ENCODE measurements at places on chromosomes 4 and X.
A peak's percentile ranks its signal among the peaks of the same experiment; 100 is the strongest.

DNA sequence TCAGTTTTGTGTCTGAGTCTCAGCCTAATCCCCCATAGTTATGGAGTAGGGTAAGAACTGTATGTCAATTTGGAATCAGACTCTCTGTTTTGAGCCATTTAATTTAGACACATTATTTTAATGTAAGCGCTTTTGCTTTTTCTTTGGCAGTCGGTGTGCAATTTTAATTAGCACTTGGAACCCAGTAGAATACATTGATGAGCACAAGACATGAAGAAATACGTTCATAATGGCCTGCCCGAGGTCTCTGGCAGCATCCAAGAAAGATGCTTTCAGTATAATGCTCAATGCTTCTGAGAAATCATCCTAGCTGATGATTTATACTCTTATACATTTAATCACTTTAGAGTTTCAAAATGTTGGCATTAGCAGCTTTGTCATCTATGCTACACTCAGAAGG, 8.9 kb upstream of the TAPT1 start:
- DNase-seq, result no peak

DNA sequence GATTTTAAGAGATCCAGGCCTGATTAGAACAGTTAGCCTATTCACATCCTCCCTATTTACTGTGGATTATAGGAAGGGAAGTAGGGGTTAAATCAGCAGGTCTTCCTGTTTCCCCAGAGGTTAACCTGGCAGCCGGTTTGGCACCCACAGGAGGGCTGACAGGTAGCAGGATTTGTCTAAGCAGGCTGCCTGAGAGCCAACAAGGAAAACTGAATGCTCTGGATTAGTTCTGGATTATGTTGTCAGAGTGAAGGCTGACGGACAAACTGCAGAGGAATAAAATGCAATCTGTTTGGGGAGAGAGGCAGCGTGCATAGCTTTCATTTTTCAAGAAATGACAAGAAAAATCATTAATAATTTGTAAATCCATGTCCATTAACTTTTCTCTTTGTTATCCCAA, 397.1 kb upstream of the FAM241A start:
- DNase-seq, result no peak

GRCh38 chr4:37653601-37654000, 32.6 kb downstream of the RELL1 start:
- peak; percentile 90 for DNase-seq

GRCh38 chr4:38109370-38109769, 149.2 kb downstream of the PTTG2 start:
- no peak for DNase-seq

GRCh38 chr4:40403081-40403480, 67.9 kb downstream of the CHRNA9 start:
- DNase-seq, result no peak

- no peak for DNase-seq
Observed at GRCh38 chr4:120874792-120875774, 47.4 kb downstream of the PRDM5 start.

DNA sequence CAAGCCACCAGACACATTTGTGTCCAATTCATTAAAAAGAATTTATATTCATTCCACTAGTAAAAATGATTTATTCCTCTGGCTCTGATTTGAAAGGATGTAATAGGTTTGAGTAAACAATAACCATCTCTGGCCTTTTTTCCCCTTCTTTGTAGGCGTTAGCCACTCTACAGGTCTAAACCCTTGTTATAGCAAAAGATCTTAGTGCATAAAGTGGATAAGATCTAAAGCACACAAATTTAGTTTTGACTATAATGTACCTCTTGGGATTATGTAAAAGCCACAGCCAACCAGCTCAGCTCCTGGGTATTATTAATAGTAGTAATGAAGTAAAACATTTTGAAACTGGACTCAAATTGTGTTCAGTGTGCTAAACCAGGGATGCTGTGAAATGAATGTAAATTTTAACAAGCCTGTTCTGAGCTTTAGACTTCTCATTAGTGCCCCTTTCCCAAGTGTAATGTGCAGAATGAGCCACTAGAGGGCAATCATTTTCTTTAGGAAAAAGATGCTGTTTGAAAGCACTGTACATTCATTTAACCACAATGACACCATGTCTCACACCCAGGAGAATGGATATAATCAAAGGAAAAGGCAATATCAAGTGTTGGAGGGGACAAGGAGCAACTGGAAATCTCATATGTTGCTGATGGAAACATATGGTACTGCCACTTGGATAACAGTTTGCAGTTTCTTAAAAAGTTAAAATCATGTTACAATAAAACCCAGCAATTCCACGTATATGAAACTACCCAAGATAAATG, 69.7 kb downstream of the KLHL8 start:
- DNase-seq, result peak; percentile 67

GRCh38 chrX:120824021-120824420, 51.6 kb downstream of the CT47B1 start:
- DNase-seq, result no peak

- peak; percentile 56 for DNase-seq
Observed at GRCh38 chrX:115581759-115582615, 21.0 kb downstream of the PLS3 start.

- no peak for DNase-seq
Observed at GRCh38 chr4:6362243-6362885, 92.7 kb downstream of the WFS1 start.

DNA sequence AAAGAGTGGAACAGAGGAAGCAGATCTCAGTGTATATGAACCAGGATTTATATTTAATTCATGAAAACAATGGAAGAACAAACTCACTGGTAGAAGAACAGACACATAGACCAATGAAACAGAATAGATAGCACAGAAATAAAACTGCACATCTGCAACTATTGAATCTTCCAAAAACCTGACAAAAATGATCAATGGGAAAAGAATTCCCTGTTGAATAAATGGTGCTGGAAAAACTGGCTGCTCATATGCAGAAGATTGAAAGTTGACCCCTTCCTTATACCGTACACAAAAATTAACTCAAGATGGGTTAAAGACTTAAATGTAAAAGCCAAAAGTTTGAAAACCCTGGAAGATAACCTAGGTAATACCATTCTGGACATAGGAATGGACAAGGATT, 391.0 kb downstream of the MAGEB5 start:
- no peak for DNase-seq

DNA sequence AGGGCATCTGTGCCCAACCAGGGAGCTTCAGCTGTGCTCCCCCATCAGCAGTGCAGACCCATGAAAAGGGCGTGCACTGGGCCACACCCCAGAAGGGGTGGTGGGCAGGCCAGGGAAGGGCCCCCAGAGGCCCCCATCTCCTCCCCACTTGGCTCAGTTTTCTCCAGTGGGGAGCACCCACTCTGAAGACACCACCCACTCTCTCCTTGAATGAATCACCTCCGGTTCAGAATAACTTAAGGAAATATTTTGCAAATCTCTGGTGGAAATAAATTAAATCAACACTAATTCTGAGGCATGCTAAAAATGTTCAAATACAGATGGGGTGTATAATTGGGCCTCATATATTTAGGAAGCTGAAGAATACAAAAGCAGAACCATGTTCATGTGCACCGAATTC, 41.3 kb upstream of the PPP2R2C start:
- DNase-seq, result no peak

DNA sequence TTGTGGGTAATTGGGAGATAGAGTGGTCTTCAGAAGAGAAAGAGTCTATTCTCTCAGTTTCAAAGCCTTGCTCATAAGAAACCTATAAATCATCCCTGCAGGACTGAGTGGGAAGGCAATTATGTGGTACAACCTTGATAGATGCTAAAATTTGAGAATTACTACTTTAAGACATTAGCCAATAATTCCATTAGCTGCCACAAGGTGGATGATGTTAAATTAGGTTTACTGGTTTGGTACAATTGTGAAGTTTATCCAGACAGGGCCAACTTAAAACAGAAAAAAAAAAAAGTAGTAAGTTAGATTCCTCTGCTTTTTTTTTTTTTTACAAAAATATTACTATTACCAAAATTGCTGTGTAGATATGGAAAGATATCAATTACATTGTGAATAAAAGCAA, 73.2 kb upstream of the AMOT start:
- no peak for DNase-seq

- DNase-seq, result peak; percentile 69
Observed at GRCh38 chrX:39972340-39972739, 125.4 kb downstream of the BCOR start.

DNA sequence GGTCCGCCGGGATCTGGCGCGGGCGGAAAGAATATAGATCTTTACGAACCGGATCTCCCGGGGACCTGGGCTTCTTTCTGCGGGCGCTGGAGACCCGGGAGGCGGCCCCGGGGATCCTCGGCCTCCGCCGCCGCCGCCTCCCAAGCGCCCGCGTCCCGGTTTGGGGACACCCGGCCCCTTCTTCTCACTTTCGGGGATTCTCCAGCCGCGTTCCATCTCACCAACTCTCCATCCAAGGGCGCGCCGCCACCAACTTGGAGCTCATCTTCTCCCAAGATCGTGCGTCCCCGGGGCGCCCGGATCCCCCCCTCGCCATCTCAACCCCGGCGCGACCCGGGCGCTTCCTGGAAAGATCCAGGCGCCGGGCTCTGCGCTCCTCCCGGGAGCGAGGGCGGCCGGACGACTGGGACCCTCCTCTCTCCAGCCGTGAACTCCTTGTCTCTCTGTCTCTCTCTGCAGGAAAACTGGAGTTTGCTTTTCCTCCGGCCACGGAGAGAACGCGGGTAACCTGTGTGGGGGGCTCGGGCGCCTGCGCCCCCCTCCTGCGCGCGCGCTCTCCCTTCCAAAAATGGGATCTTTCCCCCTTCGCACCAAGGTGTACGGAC, 482 bp upstream of the SHOX start:
- DNase-seq, result no peak

- DNase-seq, result no peak
Observed at GRCh38 chr4:119046263-119046662, 89.4 kb upstream of the MYOZ2 start.

GRCh38 chr4:170591076-170591475, 501.3 kb upstream of the AADAT start:
- DNase-seq, result no peak
